Stimulated activated CD8-positive, alpha-beta memory T cell treated with anti-CD3 and anti-CD28 coated beads, Interleukin-7, amount 100 ng/mL, for 1 hour (primary cell): ENCODE measurements at places on chromosomes 16 and 17.

DNA sequence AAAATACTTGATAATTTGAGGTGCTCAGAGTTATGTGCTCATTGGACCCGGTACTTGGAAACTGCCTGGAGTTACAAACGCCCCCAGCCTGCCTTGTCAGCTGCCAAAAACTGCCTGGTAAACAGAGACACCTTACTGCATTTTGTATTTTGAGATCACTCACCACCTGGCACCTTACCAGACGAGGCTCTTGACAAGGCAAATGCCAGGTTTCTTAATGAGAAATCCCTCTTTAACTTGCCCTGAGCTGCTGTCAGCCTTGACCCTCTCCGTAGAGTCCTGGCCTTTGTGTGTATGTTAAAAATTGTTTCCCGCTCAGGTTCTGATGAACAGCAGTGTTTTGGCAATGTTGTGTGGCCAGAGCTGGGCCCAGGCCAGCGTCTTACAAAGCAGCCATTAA, 28.8 kb downstream of the SYT17 start:
- no peak for DNase-seq

GRCh38 chr16:65600046-65600445, 478.2 kb upstream of the CDH11 start:
- no peak for DNase-seq

GRCh38 chr16:85888405-85889331, 10.3 kb upstream of the IRF8 start:
- no peak for DNase-seq

DNA sequence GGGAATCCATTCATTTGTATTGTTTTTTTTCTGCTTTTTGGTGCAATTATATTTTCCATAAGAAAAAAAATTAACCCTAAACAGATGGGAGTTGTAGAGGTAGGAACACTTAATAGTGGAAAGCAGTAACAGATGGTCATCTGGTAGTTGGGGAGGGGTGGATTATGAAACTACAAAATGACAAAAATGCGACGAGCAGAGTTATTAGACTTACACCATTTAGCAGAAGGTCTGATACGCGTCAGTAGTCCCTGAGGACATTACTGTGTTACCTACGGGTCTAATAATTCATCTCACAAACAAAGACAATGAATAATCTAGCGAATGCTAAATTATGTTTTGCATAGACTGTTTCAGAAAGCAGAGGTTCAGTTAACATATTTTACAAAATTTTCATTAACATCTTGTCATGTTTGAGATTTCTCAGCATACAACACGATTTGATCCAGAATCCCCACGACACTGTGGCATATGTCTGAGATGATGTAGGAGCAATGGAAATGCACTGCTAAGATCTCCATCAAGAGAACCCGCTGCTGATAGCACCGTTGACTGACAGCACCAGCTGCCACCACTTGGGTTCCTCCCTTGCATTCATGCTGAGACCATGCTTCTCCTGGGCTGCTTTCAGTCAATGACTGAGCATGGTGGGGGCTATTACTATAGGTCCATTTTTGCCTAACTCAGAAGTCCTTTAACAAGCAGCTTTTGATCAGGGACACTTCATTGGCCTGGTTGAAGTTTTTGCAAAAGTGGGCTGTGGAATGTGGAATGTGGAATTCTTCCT, 182.2 kb upstream of the CPHXL start:
- no peak for DNase-seq

- no peak for DNase-seq
Observed at GRCh38 chr17:77948690-77949114, 9.8 kb upstream of the TNRC6C start.
